Activated naive CD8-positive, alpha-beta T cell treated with anti-CD3 and anti-CD28 coated beads, Interleukin-2, amount 10 ng/mL, durations not matched to agents 7 days and 5 days (primary cell): ENCODE measurements at places on chromosomes 5 and 9.

- no peak for DNase-seq
- H3K36me3 ChIP-seq = no peaks in the 10 kb centered on the region
- H3K4me3 ChIP-seq = no peak overlapping the region
Measured at GRCh38 chr5:74103131-74104023, 477.4 kb downstream of the ARHGEF28 start.

DNA sequence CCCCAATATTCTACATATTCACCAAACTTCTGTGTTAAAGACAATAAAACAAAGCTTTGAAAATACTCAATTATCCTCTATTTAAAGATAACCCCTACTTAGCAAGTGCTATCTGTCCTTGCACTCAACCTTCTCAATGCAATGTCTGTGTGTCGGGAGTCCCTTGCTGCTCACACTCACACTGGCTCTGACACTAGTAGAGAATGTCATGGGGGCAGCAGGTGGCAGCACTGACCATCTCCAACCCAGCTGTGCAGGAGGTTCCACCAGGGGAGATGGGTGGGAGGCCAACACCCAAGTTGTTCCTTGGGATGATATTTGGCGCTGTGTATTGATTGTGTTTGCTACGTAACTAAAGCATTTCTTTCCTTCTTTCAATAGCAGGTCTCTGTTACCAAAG, 59.4 kb upstream of the SIMC1 start:
- H3K27ac ChIP-seq = no peak overlapping the region
- H3K27me3 ChIP-seq = peaks cover 19% of the 10 kb centered on the region
- no peaks in the 10 kb centered on the region for H3K4me1 ChIP-seq

DNA sequence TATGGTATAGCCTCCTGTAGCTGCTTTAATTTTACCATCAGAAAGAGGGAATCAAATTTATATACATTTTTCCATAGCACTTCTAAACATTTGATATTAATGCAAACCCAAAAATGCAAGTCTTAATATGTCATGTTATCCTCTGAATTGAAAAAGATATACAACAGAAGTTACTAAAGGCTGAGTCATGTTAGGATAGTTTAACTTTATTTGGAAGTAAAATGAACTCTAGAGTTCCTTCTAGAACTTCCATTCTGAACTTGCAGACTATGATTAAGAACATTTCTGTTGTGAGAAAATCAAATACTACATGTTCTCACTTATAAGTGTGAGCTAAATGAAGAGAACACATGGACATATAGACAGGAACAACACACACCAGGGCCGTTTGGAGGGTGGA, 317.3 kb upstream of the PRR16 start:
- no peak for DNase-seq
- H3K4me3 ChIP-seq = no peak overlapping the region
- H3K27ac ChIP-seq = no peak overlapping the region
- no peaks in the 10 kb centered on the region for H3K36me3 ChIP-seq
- H3K27me3 ChIP-seq = no peaks in the 10 kb centered on the region
- H3K4me1 ChIP-seq = no peaks in the 10 kb centered on the region

DNA sequence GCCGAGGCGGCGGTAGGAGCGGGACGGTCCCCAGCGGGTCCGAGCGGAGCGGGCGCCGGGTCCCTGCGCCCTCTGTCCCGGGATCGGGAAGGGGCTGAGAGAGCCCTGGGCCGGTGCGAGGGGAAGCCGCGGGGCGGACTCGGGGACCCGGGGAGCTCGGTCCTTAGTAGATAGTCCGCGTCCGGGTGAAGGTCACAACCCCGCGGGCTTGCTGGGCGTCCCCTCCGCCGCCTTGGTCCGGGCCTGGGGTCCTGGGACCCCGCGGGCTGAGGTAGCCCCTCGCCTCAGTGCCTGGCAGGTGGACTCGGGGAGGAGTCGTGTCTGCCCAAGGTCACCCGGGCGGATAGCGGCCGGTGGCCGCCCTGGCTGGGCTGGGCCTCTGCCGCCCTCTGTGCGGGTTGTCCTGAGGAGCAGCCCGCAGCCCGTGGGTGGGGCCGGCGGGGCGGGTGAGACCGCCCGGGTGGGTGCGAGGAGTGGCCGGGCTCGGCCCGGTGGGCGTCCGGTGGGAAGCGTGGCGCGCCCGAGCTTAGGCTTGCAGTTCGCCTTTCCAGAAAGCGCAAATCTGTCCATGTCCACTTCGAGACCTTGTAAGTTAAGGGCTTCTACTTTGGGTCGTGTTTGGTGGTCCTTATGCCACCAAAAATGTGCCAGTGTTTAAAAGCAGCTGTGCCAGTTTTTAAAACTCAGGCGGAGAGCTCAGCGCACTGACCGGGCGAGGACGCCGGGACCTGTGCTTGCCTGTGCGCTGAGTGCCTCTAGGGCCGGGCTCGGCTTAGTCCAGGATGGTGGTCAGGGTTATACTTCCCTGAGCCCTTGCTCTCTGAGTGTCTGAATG, 554 bp downstream of the SDHA start:
- DNase-seq = peak; percentile 48
- peaks cover 15% of the 10 kb centered on the region for H3K36me3 ChIP-seq
- peaks cover 46% of the 10 kb centered on the region for H3K4me1 ChIP-seq

DNA sequence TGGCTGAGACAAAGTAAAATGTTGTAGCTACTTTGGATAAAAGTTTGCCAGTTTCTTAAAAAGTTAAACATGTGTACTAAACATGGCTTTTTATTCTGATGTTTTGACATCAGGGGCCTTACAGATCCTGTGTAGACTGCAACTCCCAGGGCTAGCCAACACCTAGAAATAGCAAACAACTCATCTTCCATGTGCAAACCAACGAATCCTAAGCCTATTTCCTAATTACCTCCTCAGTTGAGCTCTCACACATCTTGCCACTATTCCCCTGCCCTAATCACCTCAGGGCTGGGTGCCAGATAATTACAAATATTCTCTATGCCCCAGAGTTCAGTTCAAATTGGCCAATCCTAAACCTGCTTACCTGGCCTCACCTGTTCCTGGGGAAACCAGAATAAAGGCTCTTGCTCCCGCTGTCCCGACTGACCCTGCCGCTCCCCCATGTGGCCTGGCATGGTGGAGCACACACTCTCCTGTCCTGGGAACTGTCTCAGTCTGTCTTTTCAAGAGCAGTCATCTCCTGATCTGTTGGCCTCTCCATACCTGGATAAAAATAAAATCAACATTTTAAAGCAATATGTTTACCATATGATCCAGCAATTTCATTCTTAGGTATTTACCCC, 37.1 kb upstream of the FAM169A start:
- H3K27ac ChIP-seq = no peak overlapping the region
- H3K4me3 ChIP-seq = no peak overlapping the region

- peaks cover 38% of the 10 kb centered on the region for H3K36me3 ChIP-seq
- H3K27ac ChIP-seq = no peak overlapping the region
- peaks cover 8% of the 10 kb centered on the region for H3K4me1 ChIP-seq
Measured at GRCh38 chr9:5799314-5799713, 33.6 kb downstream of the ERMP1 start.

DNA sequence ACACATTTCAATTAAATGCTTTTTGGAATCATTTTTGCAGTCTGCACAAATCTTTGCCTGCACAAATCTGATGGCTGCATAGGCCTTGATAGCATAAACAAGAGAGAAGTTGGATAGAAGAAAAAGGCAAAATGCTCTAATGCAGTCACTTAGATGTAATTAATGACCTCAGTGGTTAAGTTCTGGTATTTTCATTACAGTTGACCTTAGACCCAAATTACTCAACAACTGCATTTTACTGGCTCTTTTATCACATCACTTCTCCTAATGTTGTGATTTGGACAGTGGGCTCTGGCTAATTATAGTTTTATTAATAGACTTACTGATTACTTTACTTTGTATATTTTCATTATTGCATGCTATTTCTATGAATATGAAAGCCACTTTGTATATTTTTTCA, 34.3 kb downstream of the NTRK2 start:
- H3K4me3 ChIP-seq = no peak overlapping the region
- no peak overlapping the region for H3K27ac ChIP-seq
- DNase-seq = no peak
- H3K4me1 ChIP-seq = no peaks in the 10 kb centered on the region
- H3K36me3 ChIP-seq = no peaks in the 10 kb centered on the region

DNA sequence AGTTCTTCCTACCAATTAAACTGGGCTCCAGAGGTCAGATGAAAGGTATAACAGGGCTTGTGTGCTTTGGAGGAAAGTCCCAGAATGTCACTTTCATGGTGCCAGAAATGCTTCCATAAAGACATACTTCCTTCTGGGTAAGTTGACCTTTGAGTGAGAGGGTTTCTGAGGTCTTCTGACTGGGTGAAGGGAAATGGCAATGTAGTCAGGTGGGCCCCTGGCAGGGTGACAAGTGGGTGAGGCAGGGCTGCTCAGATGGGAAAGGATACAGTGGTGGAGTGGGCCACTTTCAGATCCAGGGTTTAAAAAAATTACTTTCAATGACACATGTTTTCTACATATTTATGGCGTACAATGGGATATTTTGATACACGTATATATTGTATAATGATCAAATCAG, 136.5 kb upstream of the PITX1 start:
- peaks cover 52% of the 10 kb centered on the region for H3K27me3 ChIP-seq
- no peaks in the 10 kb centered on the region for H3K4me1 ChIP-seq
- no peak overlapping the region for H3K4me3 ChIP-seq
- no peaks in the 10 kb centered on the region for H3K36me3 ChIP-seq
- no peak for DNase-seq

DNA sequence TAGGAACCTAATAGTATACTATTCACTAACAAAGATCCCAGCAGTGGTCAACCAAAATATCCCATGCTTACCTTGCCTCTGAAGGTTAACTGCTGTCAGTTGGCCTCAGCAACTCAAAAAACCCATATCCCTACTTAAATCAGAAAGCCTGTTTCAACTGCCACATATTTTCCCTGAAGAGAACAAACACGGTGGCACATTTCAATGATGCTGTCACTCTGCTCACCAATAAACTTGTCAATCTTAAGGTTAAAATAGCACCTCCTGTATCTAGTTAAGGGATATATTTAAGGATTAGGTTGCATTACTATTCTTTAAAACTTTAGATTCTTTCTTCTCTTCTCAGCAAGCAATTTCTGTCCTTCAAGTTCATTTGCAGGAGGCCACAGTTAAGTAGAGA, 986.9 kb downstream of the CDH18 start:
- H3K36me3 ChIP-seq = no peaks in the 10 kb centered on the region
- no peak overlapping the region for H3K4me3 ChIP-seq
- no peaks in the 10 kb centered on the region for H3K27me3 ChIP-seq
- H3K4me1 ChIP-seq = no peaks in the 10 kb centered on the region
